Urinary bladder (tissue), 4 donors: ENCODE measurements at places on chromosomes 4 and X. TPM values are rescaled to one million over a fixed set of nuclear protein-coding genes. Genes with fewer than 3 reads are reported as not detected.

SRPK3 gene
- total RNA-seq = 4.3 TPM

PRRG3 gene
- total RNA-seq = 15.2 TPM

IQSEC2 gene
- 6.6 TPM for total RNA-seq

PPARGC1A gene
- 6.2 TPM for total RNA-seq

DNA sequence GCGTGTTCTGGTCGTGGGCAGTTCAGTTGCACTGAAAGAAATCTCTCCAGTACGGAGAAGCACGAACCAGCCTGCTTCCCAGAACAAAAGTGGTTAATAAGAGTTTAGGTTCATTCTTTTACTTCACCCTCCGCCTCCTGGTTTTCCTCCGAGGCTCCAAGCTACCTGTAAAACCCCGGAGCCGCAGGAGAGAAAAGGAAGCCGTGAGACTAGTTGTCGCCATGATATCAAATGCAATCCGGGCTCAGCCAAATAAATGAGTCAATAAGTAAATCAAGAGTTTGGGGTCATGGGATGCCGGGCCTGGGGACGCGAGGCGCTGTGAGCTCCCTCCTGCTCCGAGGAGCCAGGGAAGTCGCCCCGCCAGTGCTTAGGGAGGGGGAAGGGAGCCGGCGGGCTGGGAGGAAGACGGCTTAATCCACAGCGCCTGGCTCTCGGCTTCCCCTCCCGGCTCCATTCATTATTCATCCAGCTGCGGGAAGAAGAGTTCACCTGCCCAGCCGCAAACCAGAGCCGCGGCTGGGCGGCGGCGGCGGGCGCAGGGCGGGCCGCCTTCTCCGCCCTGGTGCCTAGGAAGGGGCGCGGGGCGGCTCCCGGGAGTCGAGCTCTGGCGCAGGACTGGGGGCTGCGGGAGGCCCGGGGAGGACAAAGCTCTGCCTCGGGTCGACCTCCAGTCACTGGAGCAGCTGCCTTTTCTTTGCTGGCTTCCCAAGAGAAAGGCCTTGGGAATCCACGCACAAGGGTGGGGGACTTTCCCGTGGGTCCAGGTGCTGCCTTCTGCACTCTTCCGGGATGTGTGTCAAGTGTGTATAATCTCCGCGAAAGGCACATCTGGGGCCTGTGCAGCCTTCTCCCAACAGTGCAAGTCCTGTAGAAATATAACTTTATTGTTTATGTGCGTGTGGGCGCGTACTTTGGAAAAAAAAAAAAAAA, 1.7 kb downstream of the FRAS1 start:
- DNase-seq = peak; percentile 10

GRCh38 chr4:34939073-34939472, 1305.2 kb downstream of the ARAP2 start:
- DNase-seq = no peak

DNA sequence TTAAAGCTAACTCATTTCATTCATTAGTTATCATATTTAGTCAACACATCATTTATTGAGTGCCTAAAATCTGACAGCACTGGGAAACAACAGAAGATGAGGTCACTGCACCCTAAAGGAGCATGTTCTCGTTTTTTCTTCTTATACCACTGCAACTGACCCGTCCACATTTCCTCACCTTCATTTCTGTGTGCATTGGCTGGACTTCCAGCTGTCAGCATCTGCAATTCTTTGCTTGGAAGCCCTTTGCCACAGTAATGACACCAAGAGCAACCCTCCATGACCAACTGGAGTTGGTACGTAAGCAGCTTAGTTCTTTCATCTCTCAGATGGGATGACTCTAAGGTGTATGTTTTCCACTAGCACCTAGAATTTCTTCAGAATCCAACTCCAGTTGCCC, 13.2 kb downstream of the SHROOM3 start:
- DNase-seq = no peak

- DNase-seq = no peak
These were observed 5.9 kb upstream of the GPKOW start for GRCh38 chrX:49129427-49129826.

DNA sequence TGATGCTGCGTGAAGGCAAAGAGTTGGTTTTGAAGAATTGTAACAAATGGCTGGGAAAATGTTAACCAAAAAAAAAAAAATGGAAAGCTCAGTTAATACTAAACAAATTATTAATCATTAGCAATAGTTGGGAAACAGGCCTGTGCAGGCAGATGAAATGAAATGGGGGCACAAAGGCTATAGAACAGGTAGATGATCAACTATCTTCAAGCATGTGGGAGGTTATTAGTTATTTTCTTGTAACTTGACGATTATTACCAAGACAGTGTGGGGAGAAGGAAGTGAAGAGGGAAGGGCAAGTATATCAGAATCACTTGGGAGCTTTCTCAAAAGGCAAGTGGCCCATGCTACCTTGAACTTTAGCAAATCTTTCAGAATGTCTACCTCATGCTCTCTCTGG, 351.9 kb downstream of the BCOR start:
- no peak for DNase-seq

DNA sequence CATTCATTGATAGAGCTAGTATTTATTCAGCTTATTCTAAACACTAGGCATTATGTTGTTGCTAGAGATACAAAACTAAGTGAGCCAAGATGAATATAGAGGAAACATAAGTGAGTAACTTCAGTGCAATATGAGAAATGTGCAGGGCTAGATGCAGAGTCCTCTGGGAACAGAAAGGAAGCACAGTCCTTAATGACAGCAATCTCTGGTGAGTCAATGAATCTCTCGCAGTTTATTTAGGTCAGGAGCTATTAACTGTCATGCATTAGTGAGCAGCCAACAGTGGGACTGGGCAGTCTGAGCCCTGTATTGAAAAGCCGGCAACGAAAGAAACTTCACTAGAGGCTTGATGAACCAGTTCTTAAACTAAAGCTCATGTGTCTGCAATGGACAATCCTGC, 598.1 kb upstream of the MAGEB2 start:
- DNase-seq = no peak
